ENCODE measurements at places on chromosomes 7 and 10.

- DNase-seq, result peak; percentile 19
Observed at GRCh38 chr7:81705206-81705605, 64.6 kb downstream of the HGF start.

- no peak for DNase-seq
Observed at GRCh38 chr10:75838486-75838885, 407.1 kb downstream of the LRMDA start.

DNA sequence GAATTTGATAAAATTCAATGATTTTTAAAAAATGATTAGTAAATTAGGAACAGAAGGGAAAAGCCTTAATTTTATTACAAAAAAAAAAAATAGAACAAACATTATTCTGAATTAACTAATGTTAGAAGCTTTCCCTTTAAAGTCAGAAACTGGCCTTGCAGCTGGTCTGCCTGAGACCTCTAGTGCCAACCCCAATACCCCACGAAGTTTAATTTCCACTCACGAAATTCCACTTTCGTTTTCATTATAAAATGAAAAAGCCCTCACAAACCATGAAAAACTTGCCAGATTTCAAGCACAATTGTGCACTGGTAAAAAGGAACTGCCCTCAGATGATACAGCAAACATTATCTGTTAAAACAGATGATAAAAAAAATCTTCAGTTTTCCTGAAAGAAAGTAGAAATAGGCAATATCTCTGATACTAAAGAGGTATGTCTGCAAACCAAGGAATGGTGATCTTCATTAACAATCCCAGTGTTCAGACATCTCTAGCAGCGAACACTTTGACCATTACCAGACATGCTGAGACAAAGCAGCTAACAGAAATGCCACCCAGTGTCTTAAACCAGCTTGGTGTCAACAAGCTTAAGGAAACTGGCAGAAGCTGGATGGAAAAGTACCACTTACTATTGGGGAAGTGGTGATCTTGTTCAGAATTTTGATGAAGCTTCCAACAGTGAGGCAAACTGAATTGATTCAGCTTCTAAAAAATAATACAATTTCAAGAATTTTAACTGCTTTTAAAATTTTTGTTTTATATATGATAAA, 80.2 kb downstream of the PALS2 start:
- DNase-seq, result peak; percentile 22

GRCh38 chr7:122055073-122055472, 89.0 kb downstream of the AASS start:
- DNase-seq, result no peak

- DNase-seq, result no peak
Observed at GRCh38 chr7:134842886-134843430, 63.5 kb downstream of the CALD1 start.

DNA sequence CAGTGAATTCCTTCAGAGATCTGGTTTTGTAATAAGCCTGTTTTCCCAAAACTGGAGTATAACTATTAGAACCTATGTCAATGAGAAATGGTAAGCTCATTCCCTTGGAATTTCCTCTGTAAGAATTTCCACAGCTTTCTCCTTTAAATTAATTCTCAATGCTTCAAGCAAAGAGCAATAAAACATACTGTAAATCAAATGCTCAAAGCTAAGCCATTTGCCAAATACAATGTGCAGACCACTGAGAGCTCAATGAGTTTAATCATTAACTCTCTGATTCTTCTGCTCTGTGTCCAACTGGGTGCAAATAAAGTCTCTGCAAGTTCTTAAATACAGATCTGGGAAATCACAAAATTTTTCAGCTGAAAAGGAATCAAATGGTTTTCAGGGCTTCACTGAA, 227.6 kb upstream of the IMMP2L start:
- DNase-seq, result no peak

DNA sequence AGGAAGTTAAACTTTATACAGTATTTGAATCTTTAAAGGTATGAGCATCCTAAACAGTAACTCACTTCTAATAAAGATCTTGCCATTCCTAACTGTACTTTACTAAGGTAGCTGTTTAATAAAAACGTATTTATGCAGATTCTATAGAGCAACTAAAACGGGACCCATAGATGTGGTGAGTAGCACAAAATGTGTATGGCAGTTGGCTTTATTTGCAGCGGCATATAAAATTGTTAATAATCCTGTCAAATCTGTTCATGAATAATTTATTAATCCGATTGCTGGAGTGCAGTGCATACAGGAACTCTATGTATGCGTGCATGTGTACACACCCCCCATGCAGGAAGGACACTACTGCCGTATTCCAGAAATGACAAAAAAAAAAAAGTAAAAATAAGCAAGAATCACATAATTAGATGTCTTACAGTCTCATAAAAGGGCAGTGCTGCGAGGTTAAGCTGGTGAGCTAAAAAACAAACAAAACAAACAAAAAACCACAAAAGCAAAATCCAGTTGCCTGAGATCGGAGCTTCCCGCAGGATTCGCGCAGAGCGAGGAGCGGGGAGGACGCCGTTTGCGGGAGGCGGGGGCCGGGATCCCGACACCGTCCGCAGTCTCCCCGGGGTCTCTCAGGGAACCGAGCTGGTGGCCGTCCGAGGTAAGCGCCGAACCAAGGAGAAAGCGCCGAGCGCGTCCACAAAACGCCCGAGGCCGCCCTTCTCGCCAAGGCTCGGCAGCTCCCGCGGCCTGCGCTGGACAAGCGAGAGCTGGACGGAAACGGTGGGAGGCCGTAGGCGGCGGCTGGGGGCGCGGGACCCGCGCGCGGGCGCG, 518 bp upstream of the COMMD3 start:
- peak; percentile 22 for DNase-seq

- no peak for DNase-seq
Observed at GRCh38 chr10:107771066-107771465, 606.6 kb upstream of the SORCS1 start.

GRCh38 chr7:41029072-41029499, 673.8 kb downstream of the INHBA start:
- no peak for DNase-seq

- DNase-seq, result no peak
Observed at GRCh38 chr10:78458983-78459638, 425.4 kb downstream of the RPS24 start.

- no peak for DNase-seq
Observed at GRCh38 chr10:12322583-12323131, 26.7 kb upstream of the CAMK1D start.

- DNase-seq, result no peak
Observed at GRCh38 chr10:48806342-48806741, 121.7 kb downstream of the WDFY4 start.

GRCh38 chr10:119313024-119313423, 105.7 kb downstream of the GRK5 start:
- no peak for DNase-seq

GRCh38 chr10:48458662-48459048, 146.2 kb downstream of the ARHGAP22 start:
- no peak for DNase-seq

GRCh38 chr7:25007668-25008067, 27.7 kb upstream of the OSBPL3 start:
- no peak for DNase-seq

- DNase-seq, result no peak
Observed at GRCh38 chr10:33257439-33258080, 76.9 kb downstream of the NRP1 start.

DNA sequence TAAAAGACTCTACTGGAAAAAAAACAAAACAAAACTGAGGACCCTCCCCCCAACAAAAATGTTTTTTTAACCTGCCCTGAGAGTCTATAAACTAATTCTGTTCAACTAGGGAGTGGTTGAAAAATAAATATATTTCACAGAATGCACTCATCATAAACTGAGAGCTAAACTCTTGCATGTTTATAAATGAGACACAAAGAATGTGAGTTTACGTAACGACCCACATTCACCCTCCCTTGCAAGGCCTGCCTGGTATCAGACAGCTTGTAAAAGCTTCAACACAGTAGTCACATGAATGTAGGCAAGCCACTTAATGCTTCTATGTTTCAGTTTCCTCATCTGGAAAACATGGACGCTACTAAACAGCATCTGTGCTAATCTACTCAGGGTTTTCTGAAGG, 50.3 kb downstream of the JAZF1 start:
- no peak for DNase-seq

GRCh38 chr7:51613911-51614357, 297.3 kb upstream of the COBL start:
- DNase-seq, result no peak

GRCh38 chr10:30529373-30529998, 95.5 kb downstream of the MAP3K8 start:
- peak; percentile 46 for DNase-seq

DNA sequence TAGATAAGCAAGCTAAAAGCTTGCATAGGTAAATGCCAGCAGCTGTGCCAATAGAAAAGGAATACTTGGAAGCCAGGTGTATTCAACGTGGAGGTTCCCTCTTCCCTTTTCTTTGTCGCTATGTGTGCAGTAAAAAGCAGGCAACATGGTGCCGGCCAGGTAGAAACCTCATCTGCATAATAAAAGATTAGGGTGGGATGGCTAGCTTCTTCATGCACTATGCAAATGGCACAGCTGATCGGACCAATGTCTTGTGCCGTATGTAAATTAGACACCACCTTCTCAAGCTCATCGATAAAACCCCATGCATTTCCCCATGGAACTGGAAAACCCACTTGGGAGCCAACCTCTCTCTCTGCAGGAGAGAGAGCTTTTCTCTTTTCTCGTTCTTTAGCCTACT, 150.9 kb upstream of the FOXK1 start:
- DNase-seq, result no peak

GRCh38 chr7:123242467-123243092, 42.8 kb upstream of the SLC13A1 start:
- DNase-seq, result no peak

DNA sequence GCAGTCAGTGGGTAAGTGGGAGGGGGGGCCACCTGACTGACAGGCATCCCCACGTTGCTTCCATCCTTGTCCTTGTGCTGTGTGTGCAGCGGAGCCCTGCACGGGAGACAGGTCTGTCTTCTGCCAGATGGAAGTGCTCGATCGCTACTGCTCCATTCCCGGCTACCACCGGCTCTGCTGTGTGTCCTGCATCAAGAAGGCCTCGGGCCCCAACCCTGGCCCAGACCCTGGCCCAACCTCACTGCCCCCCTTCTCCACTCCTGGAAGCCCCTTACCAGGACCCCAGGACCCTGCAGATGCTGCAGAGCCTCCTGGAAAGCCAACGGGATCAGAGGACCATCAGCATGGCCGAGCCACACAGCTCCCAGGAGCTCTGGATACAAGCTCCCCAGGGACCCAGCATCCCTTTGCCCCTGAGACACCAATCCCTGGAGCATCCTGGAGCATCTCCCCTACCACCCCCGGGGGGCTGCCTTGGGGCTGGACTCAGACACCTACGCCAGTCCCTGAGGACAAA, 24.8 kb downstream of the TBATA start:
- no peak for DNase-seq

DNA sequence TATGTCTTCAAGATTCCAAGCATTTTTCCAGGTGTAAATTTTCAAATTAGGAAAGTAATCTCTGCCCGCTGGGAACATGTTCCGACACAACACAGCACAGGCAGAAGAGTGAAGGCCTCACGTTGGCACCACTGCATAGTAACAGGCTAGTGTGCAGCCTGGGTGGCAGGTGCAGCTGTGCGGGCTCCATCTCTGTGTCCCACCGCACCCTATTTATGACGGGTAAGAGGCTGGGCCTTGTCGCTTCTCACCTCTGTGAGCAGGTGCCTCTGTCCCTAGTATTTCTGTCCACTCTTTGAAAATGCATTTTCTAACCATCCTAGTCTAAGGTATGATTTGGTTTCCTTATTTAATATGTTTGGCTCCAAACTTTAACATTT, 24.1 kb downstream of the VIPR2 start:
- no peak for DNase-seq

DNA sequence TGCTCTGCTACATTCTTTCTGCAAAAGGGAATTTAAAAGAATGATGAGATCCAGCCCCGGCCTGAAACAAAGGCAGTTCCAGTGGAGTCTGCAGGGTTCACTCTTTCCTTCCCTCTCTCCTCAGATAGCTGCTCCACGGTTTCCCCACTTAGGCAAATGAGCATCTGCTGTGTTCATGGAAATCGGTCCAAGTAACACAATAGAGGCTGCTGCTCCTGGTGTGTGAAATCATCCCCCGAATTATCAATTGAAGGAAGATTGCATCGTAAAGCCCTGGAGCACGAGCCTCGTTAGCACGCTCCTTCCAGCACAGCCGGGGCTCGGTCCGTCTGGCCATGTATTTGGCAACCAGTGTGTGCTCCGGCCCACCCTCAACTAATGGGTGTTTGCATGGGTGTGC, 108.3 kb upstream of the DPP6 start:
- DNase-seq, result no peak

DNA sequence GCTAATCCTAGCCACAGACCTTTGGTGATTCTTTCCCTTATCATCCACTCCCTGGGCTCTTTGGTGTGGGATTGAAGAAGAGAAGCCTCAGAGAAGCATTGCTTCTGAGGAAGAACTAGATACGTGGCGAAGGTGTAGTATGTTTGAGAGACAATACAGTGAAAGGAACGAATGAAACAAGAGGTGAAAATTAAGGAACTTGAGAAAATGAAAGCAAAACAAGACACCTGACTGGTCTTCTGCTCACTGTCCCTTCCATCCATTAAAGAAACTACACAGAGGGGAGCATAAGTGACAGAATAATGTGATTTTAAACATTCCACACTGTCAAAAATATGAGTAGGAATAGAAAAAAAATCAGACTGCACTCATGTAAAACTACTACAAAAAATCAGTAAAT, 219.6 kb upstream of the NPSR1 start:
- DNase-seq, result no peak

- no peak for DNase-seq
Observed at GRCh38 chr10:82742478-82742877, 867.5 kb downstream of the NRG3 start.

GRCh38 chr10:119221666-119222065, 14.3 kb downstream of the GRK5 start:
- DNase-seq, result no peak

- no peak for DNase-seq
Observed at GRCh38 chr7:150367677-150368095, 936 bp upstream of the REPIN1 start.

- no peak for DNase-seq
Observed at GRCh38 chr7:108149908-108150307, 19.7 kb upstream of the LAMB4 start.
